ENCODE measurements at places on chromosomes 7 and 10. TPM values are rescaled to one million over a fixed set of nuclear protein-coding genes. Genes with fewer than 3 reads are reported as not detected.

Gene CTAGE6
- not detected for total RNA-seq

Gene SLC26A5
- total RNA-seq: not detected

- H3K4me3 ChIP-seq: no peak overlapping the region
- no peak overlapping the region for H3K27ac ChIP-seq
- H3K4me1 ChIP-seq: peaks cover 5% of the 10 kb centered on the region
- peaks cover 82% of the 10 kb centered on the region for H3K27me3 ChIP-seq
Measured at GRCh38 chr10:101289541-101289940, 60.3 kb upstream of the LBX1 start.

DNA sequence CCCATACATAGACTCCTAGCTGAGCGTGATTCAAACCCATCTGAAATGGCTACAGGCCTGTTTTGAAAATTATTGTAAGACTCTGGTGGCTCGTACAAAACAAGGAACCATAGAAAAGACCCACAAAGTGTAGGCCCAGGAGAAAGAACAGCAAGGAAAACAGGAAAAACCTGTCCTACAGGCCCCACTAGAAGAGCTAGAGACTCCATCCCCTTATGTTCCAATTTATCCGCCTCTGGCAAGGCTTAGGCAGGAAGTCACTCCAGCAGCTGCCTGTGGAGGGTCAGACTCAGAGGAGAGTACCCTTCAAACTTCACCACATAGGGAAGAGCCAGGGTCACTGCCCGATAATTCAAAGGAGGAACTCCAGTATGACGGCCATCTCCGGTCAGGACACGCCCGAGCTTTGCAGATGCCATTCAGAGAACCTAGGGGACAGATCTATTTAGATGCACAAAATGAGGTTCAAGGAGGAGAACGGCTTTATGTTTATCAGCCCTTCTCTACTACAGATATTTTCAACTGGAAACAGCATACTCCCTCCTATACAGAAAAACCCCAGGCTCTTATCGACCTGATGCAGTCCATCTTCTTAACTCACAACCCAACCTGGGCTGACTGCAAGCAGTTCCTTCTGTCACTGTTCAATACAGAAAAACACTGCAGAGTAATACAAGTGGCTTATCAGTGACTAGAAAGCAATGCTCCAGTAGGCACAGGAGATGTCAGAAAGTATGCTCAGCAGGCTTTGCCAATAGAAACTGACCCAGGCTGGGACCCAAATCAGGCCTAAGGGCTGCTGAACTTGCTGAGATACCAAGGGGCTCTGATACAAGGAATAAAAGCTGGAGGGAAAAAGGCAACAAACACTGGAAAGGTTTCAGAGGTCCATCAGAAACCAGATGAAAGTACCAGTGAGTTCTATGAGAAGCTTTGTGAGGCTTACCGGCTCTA is 8.6 kb upstream of the ZNF33B start:
- no peaks in the 10 kb centered on the region for H3K4me1 ChIP-seq
- H3K27me3 ChIP-seq: no peaks in the 10 kb centered on the region
- H3K4me3 ChIP-seq: no peak overlapping the region

DNA sequence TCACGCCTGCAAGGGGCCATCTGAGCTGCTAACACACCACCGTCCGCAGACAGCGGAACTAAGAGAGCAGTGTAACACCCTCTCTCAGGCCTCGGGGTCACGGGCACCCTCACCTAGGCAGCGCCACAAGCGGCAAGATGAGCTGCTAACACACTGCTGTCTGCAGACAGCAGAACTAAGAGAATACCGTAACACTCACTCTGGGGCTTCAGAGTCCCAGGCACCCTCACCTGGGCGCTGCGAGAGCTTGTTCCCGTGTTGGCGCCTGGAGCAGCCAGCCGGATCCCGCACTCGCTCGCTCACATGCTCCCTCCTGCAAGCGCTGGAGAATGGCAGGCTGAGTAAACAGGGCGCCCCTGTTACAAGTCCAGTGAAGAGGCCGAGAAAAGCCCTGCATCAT is 160.2 kb downstream of the SRPK2 start:
- H3K27me3 ChIP-seq: no peaks in the 10 kb centered on the region
- H3K27ac ChIP-seq: no peak overlapping the region
- H3K4me1 ChIP-seq: no peaks in the 10 kb centered on the region
- no peaks in the 10 kb centered on the region for H3K36me3 ChIP-seq
- no peak overlapping the region for H3K4me3 ChIP-seq

Gene ZNF239
- total RNA-seq: 1.7 TPM

Measured in heart right ventricle (tissue), 16 donors.